ENCODE measurements at places on chromosomes 12 and 14.

DNA sequence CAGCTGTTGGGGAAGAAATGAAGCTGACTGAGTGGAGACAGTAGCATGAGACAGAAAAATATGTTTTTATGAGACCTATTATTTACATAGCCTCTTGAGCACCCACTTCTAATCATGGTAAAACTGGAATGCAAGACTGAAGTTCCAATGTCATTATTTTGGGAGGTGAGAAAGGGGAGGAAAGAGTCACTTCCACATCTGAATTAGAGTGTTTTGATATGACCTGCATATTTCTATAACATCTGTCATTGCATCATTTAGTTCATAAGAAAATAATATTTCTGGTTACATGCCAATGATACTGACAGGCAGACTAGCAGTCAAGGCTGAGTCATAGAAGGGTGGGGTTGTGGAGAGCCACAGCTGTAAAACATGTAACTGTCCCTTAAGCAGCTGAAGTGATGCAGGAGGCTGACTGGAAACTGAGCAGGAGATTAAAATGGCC, 26.7 kb downstream of the NTN4 start:
- peak; percentile 95 for DNase-seq

GRCh38 chr14:77033622-77034589, 5.4 kb upstream of the IRF2BPL start:
- DNase-seq: peak; percentile 72

GRCh38 chr14:32201193-32201815, 541 bp upstream of the RNU6-7 start:
- DNase-seq: peak; percentile 68

- DNase-seq: no peak
These were observed 18.9 kb downstream of the SYNE3 start for GRCh38 chr14:95497561-95498011.

DNA sequence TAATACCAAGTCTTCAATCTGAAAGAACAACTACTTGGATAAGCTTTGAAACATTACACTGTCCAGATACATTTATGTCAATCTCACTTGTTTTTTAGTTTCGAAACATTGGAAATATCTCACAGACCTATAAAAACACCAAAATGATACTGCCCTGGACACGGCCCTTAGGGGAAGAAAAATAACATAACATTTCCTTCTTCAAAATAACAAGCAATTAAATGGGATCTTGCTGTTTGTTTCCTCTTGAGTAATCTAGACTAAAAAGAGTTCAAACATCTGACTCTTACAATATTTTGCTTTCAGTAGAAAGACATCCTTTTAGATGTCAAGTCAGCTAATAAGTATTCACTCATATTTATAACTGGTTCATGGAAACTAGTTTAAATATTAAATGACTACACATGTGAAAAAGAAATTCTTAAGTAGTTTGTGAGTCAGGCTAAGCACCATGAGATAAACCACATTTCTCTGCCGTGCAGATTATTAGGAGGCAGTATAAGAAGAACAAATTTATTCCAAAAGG, 87.5 kb downstream of the EPS8 start:
- DNase-seq: peak; percentile 23

GRCh38 chr14:68394764-68395143, 398.1 kb downstream of the ZFP36L1 start:
- no peak for DNase-seq

All from epithelial cell of esophagus (primary cell).